ENCODE measurements at places on chromosomes 3 and 15.

DNA sequence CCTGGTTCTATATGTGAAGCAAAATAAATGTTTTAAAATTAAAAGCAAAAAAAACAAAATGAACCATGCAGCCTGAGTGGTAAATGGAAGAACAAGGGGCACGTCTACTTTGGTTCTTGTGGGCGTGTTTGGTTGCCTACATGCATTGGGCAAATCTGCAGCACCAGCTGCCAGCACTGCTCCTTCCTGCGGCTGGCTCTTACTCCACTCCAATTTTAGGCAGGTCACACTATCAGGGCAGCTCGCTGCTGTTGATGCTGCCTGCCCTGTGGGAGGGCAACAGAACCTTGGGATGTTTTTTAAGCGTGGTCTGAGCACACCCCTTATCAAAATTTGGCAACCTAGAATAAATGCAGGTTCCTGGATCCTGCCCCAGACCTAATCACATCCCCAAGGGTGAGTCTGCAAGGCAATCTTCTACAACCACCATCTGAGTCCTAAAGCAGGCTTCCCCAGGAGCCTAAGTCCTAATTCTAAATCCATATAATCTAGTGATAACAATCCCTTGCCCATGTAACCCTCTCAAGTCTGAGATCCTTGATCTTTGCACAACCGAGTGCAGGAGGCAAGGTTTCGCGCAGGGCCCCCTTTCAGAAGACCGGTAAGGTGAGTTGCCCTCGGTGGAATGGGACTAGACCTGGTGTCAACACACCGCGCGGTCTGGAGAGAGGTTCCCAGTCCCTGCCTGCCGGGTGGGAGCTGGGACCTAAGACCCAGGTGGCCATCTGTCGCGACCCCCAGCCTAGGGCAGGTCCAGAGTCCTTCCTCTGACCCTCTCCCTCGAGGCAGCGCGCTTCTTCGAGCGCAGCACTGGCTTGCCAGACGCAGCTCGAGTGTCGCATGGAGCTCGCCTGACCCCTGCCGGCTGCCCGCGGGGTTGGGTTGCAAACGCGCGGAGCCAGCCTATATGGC, 15.9 kb downstream of the IVD start:
- DNase-seq: peak; percentile 75

DNA sequence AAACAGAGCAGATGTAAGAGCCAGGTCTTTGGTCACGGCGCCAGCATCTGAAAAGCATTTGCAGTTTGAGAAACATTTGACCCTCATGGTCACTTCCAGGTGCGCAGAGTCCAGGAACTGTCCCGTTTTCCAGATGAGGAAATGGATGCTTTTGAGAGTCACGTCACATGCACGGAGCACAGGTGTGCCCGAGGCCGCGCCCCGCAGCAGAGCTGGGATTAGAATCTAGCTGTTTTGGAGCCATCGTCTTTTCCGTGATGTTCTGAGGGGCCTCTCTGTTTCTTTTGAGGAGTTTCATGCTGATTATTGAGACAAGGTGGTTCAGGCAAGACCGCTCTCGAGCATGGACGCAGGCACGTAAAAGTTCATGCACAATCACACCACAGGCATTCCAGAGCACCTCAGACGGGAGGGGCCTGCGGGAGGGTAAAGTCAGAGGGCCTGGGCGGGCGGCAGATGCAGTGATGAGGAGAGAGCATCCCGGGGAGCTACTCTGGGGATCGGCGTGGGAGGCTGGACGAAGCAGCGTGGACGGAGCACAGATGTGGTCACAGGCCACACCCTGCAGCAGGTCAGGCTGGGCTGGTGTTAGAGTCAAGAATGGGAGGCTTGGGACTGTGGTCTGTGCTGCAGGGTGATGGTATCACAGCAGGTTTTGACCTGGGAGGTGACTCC, 139.2 kb upstream of the MEF2A start:
- no peak for DNase-seq

GRCh38 chr3:139128803-139129202, 84.1 kb upstream of the PRR23C start:
- DNase-seq: no peak

DNA sequence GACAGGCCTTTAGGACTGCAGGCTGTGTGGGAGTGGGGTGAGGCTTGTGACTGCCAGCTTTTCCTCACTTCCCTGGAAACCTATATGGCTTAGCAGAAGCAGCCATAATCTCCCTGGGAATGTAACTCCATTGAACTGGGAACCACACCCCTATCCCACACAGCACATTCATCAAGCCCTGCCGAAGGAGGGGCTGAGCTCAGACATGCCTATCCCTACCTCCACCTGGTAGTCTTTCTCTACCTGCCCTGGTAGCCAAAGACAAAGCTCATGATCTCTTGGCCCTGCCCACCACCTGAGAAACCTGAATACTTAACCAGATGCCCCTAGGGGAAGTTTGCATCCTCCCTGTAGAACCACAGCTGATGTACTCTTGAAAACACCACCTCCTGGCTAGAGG, 219.8 kb downstream of the UNC13C start:
- DNase-seq: no peak

DNA sequence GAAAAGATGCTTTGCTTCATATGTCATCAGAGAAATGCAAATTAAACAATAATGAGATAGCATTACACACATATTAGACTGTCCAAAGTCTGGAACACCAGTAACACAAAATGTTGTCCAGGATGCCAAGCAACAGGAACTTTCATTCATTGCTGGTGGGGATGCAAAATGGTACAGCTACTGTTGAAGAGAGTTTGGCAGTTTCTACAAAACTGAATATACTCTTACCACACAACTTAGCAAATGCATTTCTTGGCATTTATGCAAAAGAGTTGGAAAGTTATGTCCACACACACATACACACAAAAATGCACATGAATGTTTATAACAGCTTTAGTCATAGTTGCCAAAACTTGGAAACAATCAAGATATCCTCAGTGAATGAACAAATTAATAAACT, 195.2 kb upstream of the MME start:
- DNase-seq: no peak

GRCh38 chr3:151320131-151320530, 3.5 kb upstream of the GPR87 start:
- no peak for DNase-seq

- DNase-seq: no peak
Measured at GRCh38 chr15:38086611-38087010, 152.2 kb downstream of the TMCO5A start.

- no peak for DNase-seq
Measured at GRCh38 chr15:62147149-62147548, 17.9 kb downstream of the C2CD4B start.

GRCh38 chr3:13121553-13122001, 48.3 kb upstream of the IQSEC1 start:
- DNase-seq: no peak

GRCh38 chr3:50572801-50573371, 3.6 kb downstream of the HEMK1 start:
- DNase-seq: no peak

GRCh38 chr15:91891788-91892345, 38.4 kb downstream of the SLCO3A1 start:
- no peak for DNase-seq

DNA sequence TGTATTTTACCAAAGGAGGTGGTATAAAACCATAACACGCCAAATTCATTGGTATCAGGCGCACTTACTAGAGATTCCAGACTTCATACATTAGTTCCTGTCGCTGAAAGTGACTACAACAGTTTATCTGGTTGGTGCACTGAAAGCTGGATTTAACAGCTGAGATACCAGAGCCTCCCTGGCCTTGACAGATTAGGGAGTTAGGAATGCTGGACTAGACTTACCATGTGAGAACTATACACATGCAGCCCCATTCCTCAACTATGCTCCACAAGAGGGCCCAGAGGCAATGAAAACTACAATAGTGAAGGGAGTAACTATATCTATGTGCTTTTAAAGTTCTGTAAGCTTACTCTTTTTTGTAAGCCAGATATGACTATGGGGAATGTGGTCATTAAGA, 174.4 kb downstream of the STAG1 start:
- no peak for DNase-seq

DNA sequence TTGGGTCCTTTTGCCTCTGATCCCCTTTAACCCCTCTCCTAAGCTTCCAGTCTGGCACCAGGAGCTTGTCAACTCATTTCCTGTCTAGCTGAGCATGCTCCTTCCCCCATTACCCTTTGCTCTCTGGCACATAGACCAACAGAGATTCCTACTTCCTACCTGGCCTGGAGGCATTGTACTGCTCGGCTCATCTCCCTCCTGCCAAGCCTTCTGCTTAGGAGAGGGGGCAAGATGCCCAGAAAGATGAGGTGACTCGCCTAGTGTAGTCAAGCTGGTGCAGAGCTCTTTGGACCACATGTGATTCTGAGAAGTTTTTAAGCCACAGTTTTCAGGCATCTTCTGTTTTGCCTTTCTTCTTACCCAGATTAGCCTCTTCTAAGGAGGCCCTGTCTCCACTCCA, 95.4 kb downstream of the ZNF621 start:
- DNase-seq: no peak

DNA sequence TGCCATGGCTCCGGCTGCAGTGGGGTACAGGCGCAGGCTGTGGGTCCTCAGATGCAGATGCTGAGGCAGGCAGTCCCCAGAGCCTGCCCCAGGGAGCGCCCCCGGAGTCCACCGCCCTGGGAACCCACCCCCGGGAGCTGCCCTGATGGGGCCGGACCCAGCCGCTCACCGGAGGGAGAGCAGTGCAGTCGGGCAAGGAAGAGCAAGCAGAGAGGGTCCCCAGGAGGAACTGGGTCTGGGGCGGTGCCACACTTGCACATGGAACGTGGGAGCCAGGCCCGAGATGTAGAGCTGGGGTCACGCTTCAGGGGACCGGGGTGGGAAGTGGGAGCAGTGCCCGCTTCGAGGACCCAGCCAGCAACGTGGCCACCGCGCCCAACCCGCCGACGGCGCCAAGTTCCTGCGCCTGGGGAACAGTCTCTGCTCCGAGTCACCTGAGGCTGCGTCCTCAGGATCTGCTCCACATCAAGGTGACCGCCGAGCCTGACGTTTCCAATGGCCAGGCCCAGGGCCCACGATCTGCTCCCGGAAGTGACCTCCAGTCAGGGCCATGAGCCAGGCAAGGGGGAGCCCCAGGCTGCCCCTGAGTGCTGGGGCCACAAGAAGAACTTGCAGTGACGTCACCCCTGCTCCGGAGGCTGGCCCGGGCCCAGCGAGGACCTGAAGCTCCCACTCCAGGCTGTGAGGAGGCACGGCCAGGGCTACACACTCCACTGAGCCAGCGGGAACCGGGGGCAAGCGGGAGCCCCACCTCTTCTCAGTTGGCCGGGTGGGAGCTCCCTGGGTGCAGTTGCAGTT, 27.0 kb upstream of the TFG start:
- no peak for DNase-seq

DNA sequence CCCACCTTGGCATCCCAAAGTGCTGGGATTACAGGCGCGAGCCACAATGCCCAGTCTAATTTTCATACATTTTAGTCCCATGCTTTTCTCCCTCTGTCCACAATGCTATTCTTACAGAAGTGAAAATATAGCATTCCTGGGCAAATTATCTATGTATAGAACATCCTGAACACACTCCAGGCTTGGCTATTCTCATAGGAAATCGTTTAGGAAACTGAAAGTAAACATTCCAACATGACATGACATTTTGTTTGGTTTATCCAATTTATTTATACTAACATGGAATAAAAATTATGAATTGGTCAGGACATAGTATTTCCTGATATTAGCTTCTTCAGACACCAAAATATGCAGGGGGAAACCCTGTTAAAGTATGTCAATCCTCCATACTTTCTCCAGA, 52.6 kb downstream of the SYNM start:
- DNase-seq: no peak

DNA sequence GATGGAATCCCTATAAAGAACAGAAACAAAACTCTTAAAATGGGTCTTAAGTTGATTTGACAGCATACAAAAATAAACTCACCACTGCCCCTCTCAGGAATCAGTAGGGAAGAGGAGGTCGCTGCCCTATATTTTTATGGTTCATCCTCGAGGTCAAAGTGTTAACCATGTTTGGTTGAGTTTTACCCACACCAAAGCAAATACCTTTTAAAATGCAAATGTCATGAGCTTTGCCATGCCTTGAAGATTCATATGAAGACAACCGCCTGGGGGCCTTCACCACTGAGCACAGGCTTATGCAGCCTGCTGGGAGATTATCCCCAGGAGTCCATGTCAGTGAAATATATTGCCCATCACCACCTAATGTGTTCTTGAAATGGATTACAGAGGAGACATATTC, 66.1 kb downstream of the GLB1 start:
- no peak for DNase-seq

- DNase-seq: no peak
Measured at GRCh38 chr3:194832346-194833104, 146.8 kb downstream of the FAM43A start.

DNA sequence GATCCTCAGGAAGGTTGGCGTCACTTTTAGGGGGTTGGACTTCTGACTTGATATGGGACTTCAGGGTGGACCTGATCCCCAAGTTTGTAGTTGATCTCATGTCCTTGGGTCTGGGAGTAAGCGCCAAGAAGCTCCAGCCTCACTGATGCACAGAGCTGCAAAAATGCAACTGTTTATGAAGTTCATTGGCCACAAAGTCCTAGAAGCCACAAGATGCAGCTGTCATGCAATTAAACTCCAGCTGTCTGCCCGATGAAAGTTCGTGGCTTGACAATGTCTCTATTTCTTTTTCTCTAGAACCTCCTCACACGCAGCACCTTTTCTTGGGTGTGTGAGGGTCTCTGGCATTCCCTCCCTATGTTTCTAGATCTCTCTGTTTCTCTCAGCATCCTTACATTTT, 9.2 kb upstream of the ACAN start:
- DNase-seq: no peak

GRCh38 chr15:40441565-40442531, 1.1 kb downstream of the BAHD1 start:
- DNase-seq: no peak

- DNase-seq: no peak
Measured at GRCh38 chr3:79517766-79518413, 249.9 kb downstream of the ROBO1 start.

DNA sequence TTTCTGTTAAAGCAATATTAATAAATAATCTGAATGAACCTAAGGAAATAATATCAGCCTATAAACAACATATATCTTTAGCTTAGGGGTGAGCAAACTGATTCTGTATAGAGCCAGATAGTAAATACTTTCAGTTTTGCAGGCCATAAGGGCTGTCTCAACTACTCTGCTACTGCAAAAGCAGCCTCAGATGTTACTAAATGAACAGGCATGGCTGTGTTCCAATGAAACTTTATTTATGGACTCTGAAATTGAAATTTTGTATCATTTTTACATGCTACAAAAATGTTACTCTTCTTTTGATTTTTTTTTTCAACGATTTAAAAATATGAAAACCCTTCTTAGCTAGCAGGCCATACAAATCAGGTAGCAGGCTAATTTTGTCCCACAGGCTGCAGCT, 212.8 kb upstream of the PRICKLE2 start:
- DNase-seq: no peak

- no peak for DNase-seq
Measured at GRCh38 chr3:131772269-131773026, 262.4 kb downstream of the CPNE4 start.

GRCh38 chr3:196970547-196971093, 2.0 kb upstream of the PIGZ start:
- no peak for DNase-seq

- DNase-seq: no peak
Measured at GRCh38 chr3:22106213-22106896, 355.3 kb upstream of the ZNF385D start.

- DNase-seq: no peak
Measured at GRCh38 chr3:197505796-197506548, 49.8 kb downstream of the BDH1 start.

GRCh38 chr3:62550439-62550838, 177.1 kb upstream of the FEZF2 start:
- DNase-seq: no peak
